ENCODE measurements at places on chromosomes 2 and 18.

GRCh38 chr2:80105015-80105640 is 199.4 kb downstream of the LRRTM1 start:
- DNase-seq = no peak

GRCh38 chr2:207711750-207712530 is 500 bp downstream of the CCNYL1 start:
- DNase-seq = no peak

DNA sequence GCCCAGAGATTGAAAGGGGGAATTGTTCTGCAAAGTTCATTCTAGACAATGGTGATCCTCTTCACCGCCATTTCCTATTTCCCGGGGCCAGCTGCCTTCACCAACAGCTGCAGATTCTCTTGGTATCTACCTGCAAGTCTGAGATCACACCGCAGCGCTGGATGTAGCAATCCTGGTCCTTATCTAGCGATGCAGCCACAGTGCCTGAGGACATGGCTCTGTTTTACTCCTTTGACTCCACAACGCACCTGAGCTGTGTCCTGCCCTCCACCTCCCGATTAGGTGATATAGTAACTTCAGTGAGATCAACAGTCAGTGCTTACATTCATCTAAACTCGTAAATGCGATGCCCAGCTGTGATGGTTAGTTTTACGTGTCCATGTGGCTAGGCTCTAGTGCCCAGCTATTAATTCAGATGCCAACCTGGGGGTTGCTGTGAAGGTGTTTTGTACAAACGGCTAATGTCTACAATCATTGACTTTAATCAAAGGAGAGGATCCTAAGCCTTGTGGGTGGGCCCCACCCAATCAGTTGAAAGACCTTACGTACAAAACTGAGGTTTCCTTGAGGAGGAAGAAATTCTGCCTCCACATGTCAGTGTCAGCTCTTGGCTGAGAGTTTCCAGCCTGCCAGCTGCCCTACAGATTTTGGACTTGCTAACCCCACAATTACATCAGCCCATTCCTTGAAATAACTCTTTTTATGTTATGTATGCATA is 189.8 kb downstream of the SH3BP4 start:
- peak; percentile 19 for DNase-seq

DNA sequence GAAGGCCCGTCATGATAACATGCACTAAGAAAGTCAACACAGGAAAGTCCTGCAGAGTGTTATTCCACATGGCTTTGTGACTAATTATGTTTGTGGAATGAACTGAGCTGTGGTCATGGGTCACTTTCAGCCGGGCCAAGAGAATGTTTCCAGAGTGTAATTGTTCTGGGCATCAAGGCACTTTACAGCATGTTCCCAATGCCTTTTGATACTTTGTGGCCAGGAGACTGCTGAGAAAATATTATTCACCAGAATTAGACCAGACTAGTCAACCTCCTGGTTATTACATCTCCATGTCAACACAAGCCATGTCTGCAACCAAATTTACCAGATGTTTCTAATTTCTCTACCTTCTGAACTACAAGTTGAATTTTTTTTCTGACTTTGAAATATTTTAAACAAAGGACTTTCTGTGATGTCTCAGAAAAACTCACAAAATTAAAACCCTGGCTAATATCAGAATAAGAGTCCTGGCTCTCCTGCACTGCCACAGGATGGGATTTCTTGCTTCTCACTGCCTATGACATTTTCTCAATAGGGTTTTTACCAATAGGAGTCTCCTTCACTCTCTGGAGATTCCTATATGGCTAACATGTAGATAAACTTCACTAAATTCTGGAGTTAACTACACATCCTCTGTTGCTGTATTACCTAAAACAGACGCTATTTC is 90.6 kb upstream of the WDR75 start:
- DNase-seq = no peak

- no peak for DNase-seq
Measured at GRCh38 chr2:70511971-70512729, 41.5 kb downstream of the TGFA start.

GRCh38 chr2:144512891-144513351 is 7.0 kb downstream of the ZEB2 start:
- no peak for DNase-seq

DNA sequence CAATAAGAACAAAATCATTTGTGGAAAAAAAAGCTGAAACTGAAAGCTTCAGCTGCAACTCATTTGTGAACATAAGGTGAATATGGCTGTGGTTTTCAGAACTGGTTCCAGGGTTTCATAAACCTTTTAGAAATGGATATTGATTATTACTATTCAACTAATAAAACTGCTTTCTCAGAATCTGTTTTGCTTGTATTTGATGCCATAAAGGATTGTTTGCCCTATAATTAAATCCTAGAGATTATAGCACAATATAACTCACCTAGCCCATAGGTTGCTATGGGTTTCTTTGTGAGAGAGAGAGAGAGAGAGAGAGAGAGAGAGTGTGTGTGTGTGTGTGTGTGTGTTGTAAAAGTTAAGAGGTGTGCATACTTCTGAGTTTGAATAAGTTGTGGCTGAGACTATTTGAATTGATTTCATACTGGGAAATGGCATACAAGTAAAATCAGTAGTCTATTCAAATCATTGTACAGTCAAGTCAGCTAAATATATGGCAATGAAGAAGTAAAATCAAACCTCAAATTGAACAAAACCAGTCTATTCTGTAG is 339.2 kb downstream of the ARHGAP15 start:
- DNase-seq = no peak

DNA sequence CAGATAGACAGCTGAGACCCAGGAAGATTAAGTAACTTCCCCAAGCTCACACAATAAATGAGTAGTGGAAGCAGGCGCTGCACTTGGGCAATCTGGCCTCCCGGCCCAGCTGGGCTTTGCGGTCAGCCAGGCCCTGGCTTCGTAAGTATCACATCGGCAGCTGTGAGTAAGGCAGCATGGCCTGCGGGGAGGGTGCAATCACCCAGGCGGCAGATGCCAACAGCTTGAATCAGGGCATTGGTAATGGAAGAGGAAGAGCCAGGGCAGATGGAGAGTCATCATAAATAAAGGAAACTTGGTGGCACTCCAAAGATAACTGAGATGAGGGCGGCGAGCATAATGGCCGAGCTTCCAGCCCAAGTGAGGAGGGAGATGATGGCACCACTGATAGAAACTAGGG is 217.9 kb upstream of the PID1 start:
- DNase-seq = no peak

DNA sequence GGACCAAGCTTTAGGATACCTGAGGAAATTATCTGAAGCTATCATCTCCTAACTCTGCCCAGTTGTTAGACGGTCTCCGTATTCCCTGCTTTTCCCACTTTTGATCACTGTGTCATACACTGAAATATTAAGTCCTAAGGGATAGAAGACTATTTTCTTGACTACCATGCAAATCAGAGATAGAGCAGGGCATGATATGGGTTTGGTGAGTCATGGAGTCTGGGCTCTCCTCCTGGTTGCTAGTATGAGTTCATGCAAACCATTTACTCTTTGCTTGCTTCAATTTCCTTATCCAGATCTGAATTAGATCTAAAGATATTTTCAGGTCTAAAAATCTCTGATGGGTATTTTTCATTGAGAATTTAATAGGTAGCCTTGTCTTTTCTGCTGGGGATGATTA is 55.0 kb downstream of the EHBP1 start:
- DNase-seq = no peak

DNA sequence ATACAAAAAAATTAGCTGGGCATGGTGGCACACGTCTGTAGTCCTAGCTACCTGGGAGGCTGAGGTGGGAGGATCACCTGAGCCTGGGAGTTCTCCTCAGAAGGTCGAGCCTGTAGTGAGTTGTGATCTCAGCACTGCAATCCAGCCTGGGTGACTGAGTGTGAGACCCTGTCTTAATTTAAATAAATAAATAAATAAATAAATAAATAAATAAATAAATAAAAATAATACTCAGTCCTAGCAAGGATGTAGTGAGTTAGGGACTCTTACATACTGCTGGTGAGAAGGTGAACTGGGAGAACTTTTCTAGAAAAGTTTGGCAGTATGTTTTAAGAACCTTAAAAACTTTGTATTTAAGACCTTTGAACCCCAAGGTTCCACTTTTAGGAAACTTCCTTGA is 230.0 kb downstream of the CLIP4 start:
- DNase-seq = no peak

DNA sequence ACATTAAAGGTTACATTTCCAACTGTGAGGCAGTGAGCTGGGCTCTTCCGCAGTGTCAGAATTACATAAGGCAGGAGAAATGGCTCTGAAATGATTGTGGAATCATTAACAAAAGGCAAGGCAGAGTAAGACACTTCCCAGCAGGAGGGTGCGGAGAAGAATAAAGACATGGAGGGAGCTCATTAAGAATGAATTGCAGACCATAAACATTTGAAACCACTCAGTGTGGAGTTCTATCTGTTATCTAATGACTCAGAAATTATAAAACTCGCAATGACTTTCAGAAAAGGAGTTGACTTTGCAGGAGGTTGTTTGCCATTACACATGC is 77.0 kb downstream of the SMIM21 start:
- peak; percentile 46 for DNase-seq

GRCh38 chr2:201128033-201128432 is 12.1 kb downstream of the CFLAR start:
- no peak for DNase-seq

DNA sequence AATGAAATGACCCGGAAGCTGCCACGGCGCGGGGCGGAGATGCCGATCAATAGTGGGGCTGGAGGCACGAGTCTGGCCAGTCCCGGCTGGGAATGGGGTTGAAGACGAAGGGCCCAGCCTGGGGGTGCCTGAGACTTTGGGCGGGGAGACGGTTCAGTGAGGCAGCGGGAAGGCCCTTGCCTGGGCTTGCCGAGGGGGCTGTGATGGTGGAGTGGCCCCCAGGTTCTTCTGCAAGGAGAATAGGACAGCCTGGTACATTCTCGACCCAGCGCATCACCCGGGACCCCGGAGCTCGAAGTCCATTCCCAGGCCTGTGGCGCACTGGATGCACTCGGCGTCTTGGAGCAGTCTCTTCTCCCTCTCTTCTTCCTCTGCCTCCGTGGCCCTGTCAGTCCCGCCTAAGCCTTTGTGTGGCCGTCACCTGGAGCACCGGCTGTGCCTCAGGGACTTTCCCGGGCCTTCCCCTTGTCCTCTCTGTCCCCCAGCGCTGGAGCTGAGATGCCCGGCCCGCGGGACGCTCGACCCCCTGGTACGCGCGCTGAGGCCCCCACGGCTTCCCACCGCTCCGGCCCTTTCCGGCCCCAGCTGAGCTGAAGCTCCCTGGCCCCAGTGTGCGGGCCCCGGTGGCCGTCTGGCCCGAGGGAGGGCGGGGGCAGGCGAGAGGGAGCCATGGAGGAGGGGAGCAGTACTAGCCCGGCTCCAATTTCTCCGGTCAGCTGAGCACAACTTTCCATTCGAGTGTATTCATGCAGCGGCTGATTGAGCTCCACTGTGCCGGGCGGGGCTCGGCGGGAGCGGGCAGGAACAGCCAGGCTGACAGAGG is 8.0 kb downstream of the SIX3 start:
- no peak for DNase-seq

DNA sequence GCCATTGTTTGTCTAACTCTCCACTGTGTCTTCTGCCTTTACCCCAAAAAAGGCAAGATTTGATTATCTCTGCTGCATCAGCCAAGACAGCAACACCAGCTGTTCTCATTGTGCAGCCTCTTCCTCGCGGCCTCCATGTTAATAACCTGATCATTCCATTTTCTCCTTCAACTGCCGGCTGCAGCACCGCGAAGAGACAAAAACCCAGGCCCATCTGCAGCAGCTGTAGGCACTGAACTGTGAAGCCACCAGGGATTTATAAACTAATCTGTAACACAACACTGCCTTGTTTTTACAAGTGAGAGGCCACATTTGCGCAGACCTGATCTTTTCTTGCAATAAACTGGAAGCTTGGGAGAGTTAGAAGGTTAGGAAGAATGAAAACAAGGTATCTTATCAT is 147.8 kb downstream of the SATB2 start:
- DNase-seq = no peak

DNA sequence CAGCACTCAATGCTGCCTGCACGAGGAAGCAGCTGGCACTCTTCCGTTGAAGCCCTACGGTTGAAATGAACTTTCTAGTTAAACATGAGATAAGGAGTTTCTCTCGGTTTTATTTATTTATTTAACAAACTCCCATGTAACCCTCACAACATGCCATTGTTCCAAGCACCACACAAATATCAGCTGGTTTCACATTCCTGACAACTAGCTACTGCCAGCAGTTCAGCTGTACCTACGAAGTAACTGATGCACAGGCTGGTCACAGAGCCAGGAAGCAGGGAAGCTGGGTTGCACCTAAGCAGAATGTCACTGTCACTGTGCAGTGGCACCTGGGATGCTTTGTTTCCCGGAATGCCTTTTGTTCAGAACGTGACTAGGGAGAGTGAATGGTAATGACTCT is 18.1 kb downstream of the TIMM21 start:
- no peak for DNase-seq

DNA sequence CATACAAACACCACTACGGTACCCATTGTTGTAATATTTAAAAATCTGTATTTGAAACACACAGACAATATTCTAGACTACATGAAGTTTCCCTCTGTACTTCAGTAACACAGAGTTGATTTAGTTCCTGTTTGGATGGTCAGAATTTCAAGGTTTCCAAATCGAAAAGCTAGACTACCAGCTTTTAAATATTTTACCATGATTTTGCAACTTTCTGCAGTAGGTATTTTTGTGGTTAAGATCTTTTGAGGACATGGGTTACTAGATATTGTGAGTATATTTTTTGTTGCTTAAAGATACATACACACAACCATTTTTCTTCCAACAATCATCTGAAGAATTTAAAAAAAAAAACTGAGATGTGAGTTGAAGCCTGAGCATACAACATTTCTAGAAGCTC is 10.9 kb downstream of the SERPINB5 start:
- DNase-seq = no peak

DNA sequence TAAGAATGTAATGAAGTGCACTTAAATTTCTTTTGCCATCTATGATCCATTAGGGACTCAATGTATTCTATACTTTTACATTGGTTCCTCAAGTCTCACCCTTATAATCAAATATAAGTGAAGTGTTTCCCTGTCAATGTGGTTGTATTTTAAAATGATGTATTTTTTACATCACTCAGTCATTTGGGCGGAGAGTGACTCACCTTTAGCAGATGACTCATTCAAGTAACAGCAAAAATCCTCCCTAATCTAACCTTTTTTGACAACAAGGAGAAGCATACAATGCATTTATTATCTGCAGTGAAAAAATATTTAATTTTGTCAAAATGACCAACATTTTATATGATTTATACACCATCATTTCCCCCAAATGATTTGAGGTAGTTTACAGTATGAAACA is 94.4 kb downstream of the FANCL start:
- DNase-seq = no peak
